ENCODE measurements at places on chromosomes 12 and 14.

GRCh38 chr14:95711476-95712176 is 2.3 kb downstream of the TCL1A start:
- no peak for DNase-seq

DNA sequence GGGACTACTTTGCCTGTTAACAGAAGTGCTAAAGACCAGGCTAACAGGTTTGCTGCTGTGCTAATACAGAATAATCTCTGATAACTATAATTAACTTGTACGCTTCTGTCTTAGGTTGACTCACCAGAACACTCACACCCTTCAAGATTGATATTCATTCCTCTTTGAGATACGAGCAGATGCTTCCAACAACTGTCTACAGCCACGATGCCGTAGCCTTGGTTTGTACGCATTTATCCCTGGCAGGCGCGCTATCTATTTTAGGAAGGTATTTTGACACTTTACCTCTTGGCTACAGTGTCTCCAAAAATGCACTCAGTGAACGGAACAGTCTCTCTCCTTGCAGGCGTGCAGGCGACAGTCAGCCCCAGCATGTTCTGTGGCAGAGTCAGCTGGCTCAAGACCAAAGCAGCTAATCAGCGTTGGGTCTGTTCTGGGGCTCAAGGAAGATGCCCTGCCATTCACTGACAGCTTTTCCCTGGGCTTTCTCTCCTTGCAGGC is 146.4 kb upstream of the PRICKLE1 start:
- no peak for DNase-seq

GRCh38 chr14:23284654-23285529 is 1.0 kb downstream of the HOMEZ start:
- DNase-seq = no peak

GRCh38 chr12:110957652-110958051 is 37.3 kb upstream of the MYL2 start:
- DNase-seq = no peak

GRCh38 chr14:24607635-24608514 is 1.6 kb downstream of the GZMH start:
- no peak for DNase-seq

- no peak for DNase-seq
These were observed 38.8 kb upstream of the TDRD9 start for GRCh38 chr14:103889313-103890051.

GRCh38 chr14:94036313-94037167 is 10.4 kb downstream of the OTUB2 start:
- DNase-seq = peak; percentile 55

- no peak for DNase-seq
These were observed 760 bp downstream of the TMEM19 start for GRCh38 chr12:71686658-71687025.

DNA sequence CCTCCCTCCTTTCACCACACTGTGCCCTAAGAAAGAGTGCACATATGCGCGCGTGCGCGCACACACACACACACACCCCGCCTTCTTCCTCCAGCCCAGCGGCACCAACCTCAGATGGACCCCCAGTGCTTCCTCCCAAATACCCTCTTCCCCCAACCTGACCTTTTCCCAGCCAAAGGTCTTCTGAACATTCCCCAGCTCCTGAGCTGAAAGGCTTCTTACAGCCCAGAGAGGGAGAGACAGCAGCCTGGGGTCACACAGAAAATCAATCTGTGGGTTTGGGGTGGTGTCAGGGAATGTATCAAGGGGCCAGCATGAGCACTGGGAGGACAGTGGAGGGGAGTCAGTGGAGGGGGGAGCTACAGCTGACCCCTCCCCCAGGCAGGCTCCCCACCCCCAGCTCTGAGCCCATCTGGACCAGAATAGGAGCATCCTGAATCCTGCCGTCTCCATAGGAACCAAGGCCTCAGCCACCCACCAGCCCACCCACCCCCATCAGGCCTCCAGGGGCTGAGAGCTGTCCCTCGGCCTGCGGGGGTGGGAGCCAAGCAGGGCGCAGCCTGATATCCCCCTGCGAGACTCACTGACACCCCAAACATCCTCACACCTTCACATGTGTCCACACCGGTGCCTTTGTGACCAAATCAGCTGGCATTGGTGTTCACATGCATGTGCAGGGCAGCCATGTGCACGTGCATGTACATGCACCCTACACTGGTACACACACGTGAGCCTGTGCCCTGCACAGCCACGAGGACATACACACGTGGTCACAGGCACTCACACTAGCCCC is 5.7 kb downstream of the RASAL1 start:
- DNase-seq = no peak

GRCh38 chr14:39034481-39035296 is 68.3 kb downstream of the SEC23A start:
- no peak for DNase-seq

GRCh38 chr14:30357791-30358190 is 201.2 kb upstream of the G2E3 start:
- no peak for DNase-seq

DNA sequence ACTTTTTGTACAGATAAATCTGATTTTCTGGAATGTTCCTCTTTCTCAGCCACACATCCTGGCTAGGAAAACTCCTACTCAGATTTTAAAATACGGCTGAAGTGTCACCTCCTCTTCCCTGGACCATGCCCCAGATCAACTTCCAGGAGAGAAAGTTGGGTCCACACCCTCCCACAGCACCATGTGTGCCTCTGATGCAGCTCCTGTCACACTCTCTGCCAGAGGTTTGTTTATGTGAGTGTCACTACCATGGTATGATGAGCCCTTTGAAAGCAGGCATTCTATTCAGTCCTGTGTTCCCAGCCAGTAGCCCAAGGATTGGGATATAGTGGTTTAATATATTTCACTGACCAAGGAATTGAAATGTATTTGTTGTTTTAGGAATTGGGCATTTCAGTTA is 287.2 kb upstream of the ATP2B1 start:
- DNase-seq = no peak

- no peak for DNase-seq
These were observed 74.2 kb downstream of the NOC4L start for GRCh38 chr12:132218527-132218875.

DNA sequence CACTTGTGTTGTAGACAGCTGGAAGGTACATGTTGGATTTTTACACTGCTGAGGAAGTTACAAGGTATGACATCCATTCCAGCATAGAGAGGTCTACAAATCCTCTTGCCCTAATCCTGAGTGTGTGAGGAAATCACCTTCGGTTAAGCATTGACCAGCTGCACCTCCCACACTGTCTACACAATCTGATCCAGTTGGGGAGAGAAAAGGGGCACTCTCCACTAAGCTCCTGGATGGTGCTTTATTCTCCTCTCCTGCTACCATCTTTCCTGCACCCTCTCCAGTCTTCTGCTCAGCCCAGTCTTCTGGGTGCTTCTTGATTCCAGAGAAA is at the start of gene OR6J1:
Gene OR6J1 (minus strand): TSS at position 48 of the 331 bp plus-strand sequence. CDS start 9,541 bp downstream, outside the sequence.
- no peak for DNase-seq

- no peak for DNase-seq
These were observed 239.7 kb downstream of the TRHDE start for GRCh38 chr12:72511906-72512305.

DNA sequence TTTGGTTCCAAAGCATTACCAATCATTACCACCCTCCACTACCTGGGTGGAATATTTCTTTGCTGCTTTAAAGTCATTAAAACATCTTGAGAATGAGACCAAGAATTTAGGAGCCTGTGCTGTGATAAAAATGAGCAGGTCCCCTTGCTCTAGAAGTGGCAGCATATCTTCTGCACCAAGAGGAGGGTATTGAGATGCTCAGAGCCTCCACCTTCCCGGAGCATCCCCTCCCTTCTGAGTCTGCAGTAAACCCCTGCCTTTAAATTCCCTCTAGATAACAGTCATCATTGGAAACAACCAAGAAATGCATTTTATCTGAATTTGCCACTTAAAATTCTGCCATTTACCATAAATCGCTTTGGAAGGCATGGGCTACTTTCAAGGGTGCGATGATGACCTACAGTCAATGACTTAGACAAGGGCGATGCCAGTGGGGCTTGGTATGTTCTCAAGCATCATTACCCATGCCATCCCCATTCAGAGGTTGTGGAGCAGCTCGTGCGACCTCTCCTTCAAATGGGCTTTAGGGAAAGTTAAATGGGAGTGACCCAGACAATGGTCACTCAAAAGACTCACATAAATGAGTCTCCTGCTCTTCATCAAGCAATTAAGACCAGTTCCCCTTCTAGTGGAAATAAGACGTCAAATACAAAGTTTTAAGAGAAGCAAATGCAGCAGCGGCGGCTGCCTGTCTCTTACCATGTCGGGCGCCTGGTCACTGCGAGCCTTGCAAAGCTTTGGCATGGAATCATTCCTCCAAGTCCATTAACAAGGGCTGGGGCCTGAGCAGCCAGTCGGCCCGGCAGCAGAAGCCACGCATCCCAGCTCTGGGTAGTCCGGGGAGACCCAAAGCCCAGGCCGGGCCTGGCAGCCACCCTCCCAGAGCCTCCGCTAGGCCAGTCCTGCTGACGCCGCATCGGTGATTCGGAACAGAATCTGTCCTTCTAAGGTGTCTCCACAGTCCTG is 334.5 kb downstream of the TMEM121 start:
- no peak for DNase-seq

GRCh38 chr14:51400139-51400538 is 160.1 kb downstream of the TMX1 start:
- DNase-seq = no peak

DNA sequence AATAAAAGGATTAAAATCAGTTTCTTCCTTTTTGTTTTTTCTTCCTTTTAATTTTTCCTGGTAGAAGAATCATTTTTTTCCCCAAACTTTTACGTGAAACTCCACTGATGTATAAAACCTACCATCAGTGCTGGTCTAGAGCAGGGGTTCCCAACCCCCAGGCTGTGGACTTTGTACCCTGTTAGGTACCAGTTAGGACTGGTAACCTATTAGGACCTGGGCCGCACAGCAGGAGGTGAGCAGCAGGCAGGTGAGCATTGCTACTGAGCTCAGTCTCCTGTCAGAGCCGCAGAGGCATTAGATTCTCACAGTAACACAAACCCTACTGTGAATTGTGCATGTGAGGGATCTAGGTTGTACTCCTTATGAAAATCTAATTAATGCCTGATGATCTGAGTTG is 10.1 kb downstream of the SMCO2 start:
- no peak for DNase-seq

DNA sequence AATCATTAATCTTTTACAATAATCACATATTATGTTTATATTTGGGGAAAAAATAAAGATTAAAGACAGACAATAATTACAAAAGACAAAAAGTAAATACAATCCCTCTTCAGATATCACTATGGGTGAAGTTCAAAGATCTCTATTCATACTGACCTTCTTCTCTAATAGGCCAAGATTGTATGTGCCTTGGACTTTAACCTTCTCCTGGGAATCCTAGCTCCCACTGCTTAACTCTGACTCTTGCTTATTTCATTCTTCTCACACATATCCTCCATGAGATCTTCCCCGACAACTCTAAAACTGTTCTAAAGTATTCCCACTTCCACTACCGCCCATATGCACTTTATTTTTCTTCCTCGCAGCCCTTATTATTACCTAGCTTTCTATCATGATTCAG is 83.8 kb downstream of the EEA1 start:
- DNase-seq = no peak

DNA sequence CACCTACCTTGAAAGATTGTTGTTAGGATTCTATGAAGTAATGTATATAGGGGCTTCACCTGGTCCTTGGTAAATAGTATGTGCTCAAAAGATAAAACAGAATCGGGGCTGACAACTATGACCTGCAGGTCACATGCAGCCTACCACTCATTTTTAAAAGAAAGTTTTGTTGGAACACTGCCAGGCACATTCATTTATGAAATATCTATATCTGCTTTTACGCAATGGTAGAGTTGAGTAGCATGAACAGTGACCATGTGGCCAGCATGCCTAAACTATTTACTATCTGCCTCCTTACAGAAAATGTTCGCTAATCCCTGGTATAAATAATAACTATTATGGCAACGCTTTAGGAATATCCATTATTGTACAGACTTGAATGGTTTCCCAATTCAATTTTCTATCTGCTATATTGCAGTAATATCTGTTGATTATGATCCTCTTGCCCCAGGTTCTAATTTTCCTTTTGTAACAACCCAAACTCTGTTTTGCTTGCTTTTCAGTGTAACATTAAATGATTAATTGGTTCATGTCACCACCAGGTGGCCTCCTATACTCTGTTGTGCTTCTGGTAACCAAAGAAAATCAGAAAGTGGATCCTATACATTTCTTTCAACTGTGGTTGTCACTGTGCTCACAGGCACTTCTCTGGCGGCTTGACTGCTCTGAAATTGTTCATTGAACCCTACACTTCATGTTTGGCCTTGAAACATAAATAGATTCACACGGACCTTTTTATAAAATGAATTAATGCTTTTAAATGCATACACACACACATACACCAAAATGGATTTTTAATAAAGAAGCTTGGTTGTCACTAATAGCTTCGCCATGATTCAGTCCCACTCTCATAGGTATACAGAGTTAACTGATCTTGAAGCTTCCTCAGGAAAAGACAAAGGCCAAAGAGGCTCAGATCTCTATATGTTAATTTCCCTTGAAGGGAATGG is 227.7 kb upstream of the NPAS3 start:
- DNase-seq = peak; percentile 13

GRCh38 chr12:41801261-41801660 is 343.4 kb downstream of the GXYLT1 start:
- no peak for DNase-seq

GRCh38 chr12:125492354-125493270 is 427.4 kb downstream of the AACS start:
- DNase-seq = no peak
